HCT116 (cell line): ENCODE measurements at places on chromosomes 2 and 18. TPM values are rescaled to one million over a fixed set of nuclear protein-coding genes. Genes with fewer than 3 reads are reported as not detected.

- DNase-seq = no peak
- H3K27ac ChIP-seq = no peak overlapping the region
These were observed 6.5 kb downstream of the DGUOK start for GRCh38 chr2:73933194-73933593.

GRCh38 chr2:150097901-150098531 is 389.5 kb downstream of the RND3 start:
- no peaks in the 10 kb centered on the region for H3K36me3 ChIP-seq
- H3K4me1 ChIP-seq = no peaks in the 10 kb centered on the region
- DNase-seq = no peak
- H3K27me3 ChIP-seq = no peaks in the 10 kb centered on the region
- no peak overlapping the region for H3K27ac ChIP-seq
- H3K4me3 ChIP-seq = no peak overlapping the region

DNA sequence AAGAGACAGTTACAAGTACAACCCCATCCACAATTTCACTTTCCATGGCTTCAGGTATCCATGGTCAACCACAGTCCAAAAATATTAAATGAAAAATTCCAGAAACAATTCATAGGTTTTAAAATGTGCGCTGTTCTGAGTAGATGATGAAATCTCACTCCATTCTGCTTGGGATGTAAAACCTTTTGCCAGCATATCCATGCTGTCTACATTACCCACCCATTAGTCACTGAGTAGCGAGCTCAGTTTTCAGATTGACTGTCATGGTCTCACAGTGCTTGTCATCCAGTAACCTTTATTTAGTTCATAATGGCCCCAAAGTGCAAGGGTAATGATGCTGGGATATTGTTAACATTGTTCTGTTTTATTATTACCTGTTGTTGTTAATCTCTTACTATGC is 40.5 kb downstream of the SMAD4 start:
- no peak overlapping the region for H3K27ac ChIP-seq
- DNase-seq = no peak
- no peaks in the 10 kb centered on the region for H3K27me3 ChIP-seq
- H3K36me3 ChIP-seq = 0 out of 2 replicates have a peak, but pooled peaks cover 2% of the 10 kb centered on the region
- no peak overlapping the region for H3K4me3 ChIP-seq

DNA sequence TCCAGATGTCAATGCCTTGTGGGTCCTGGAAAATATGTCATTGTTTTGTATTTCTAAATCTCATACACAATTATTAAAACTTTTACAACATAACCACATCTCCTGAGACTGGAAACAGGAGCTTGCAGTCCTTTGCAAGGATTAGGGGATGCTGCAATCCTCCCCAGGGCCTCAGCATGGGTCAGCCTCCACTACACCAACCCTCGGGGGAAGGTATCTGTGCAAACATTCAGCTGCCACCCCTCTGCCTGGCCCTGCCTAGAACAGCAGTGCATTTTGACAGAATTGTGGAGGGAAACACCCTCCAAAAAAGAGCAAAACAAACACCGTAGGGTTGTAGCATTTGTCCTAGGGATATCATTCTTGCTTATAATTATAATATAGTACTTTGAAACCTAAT is 4.2 kb upstream of the UPP2 start:
- H3K4me3 ChIP-seq = no peak overlapping the region
- DNase-seq = no peak
- H3K27ac ChIP-seq = no peak overlapping the region
- H3K4me1 ChIP-seq = no peaks in the 10 kb centered on the region

FTCDNL1 gene
- total RNA-seq = 2.6 TPM
